Large intestine (tissue), 12 donors: ENCODE measurements at places on chromosomes 13 and 19.

DNA sequence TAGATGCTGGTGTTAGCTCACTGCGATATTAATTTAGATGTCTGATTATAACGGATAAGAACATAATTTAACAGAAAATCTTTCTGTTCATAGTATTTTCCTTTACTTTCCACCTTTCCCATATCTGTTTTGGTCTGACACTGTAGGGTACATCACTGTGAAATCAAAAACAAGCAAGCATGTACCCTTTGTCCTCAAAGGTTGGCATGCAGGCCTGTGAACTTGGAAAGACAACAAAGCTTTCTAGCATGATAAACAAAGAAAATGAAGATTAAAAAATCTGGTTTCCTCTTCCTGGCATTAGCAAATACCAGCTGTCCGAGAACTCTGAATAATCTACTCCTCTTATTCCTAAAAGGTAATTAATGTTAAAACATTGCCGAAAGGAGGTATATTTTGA is 31.6 kb downstream of the THSD1 start:
- no peak for DNase-seq

DNA sequence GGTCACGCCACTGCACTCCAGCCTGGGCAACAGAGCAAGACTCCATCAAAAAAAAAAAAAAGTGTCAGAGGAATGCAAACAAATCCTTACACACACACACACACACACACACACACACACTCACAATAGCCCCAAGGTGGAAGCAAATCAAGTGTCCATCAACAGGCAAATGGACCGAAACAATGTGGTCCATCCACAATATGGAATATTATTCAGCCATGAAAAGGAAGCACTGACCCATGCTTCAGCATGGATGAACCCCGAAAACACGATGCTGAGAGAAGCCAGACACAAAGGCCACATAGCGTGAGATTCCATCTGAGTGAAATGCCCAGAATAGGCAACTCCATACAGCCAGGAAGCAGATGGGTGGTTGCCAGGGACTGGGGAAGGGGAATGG is 16.5 kb upstream of the KLF2 start:
- no peak for DNase-seq

DNA sequence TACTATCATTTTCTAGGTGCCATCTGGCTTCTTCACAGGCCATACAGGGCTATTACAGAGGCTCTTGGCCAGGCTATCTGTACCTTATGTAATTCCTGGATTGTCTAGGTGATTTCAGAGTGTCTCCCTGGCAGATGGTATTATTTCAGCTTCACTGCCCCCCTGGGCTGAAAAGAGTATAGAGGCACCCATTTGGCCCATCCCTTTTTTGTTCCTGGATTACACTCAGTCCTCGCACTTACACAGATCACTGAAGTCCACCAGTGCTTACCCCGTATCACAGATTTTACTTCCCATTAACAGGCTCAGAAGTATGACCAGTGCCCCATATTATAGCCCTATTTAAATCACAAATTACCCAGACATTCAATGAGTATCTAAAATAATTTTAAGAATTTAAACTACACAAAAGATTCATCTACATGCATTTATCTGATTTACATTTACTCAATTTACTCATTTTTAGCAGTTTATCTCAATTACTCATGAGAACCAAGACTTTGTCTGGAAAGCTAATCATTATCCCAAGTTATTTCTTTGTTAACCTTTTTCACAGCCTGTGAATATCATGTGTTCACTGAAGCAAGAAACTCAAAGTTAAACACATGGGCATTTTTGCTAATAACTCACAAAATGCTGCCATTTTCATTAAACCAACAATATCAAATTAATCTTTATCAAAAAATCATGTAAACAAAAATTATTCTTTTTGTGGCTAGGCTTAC is 121.0 kb downstream of the PCDH20 start:
- DNase-seq, result no peak

DNA sequence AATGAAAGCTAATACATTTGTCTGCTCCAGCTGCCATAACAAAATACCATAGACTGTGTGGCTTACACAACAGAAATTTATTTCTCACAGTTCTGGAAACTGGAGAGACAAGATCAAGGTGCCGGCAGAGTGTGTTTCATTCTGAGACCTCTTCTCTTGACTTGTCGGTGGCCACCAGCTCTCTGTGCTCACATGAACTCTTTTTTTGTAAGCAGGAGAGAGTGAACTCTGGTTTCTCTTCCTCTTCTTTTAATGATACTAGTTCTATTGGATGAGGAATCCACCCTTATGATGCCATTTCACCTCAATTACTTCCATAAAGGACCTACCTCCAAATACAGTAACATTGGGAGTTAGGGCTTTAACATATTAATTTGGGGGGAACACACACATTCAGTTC is 11.7 kb downstream of the KCTD12 start:
- DNase-seq, result no peak

DNA sequence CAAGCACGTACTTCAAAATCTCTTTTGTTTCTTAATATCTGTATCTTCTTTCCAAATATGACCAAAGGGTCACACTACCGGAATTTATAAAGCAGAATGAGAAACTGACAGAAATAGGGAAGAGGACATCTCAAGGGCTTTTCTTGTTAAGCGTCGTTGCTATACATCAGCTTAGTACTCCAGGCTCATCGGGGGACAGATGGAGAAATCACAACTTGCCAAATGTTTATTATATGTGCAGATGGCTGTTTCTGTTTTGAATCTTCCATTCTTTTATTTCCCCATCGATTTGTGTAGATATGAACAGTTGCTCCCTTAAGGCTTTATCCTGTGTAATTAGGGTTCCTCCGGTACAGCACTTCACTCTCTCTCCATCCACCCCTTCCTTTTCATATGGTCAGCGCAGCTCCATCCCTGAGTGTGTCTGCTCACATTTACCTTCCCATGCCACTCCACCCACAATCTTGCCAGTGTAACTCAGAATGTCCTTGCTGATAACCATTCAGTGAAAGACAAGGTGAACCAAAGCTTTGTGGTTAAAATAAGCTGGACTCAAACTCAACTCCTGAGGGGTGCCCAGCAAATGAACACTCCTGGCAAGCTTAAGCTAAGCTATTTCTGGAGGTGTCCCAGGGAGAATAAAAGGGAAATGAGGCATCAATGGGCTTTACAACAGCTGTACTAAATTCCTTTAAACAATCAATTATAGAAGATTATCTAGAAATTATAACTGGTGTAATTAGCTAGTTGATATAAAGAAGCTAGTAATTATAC is 51.3 kb downstream of the TBC1D4 start:
- no peak for DNase-seq

DNA sequence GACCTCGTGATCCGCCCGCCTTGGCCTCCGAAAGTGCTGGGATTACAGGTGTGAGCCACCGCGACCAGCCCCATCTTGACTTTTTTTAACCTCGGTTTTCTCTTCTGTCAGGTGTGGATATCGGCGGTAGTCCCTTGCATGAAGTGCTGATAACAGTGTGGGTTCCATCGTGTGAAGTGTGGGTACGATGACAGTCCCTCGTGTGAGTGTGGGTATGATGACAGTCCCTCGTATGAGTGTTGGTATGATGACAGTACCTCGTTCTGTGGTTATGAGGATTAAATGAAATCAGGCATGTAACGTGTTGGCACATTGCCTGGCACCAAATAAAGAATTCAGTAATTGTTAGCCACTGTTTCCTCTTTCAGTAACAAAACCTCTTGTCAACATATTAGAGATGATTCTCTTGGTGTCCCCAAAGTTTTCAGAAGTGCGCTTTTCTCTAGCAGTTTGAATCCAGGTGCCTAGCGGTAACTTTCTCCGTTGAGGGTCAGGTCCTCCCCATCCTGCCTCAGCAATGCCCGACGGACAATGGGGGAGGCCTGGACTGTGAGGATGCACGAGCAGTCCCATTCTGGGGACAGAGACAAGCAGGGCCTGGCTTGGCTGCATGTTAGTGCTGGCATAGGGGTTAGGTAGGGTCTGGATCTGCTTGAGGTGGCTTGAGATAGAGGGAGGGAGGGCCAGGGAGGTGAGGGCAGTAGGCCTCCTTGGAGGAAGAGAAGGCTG is 15.3 kb downstream of the GATAD2A start:
- no peak for DNase-seq

DNA sequence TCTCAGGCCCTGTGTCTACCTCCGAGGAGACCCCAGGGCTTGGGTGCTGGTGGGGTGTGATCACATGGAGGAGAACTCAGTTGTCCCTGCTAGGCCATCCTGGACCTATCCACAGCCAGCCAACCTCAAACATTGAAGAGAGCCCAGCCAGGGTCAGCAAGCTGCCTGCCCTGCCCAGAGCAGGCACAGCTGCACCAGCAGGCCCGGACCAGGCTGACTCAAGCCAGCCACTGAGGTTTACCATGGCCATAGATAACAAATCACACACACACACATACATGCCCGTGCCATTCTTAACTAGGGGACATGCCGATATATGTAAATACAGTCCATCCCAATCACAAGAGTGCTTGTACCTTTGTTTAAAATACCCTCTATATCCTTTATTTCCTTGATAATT is 8.1 kb downstream of the ARHGEF7 start:
- no peak for DNase-seq

DNA sequence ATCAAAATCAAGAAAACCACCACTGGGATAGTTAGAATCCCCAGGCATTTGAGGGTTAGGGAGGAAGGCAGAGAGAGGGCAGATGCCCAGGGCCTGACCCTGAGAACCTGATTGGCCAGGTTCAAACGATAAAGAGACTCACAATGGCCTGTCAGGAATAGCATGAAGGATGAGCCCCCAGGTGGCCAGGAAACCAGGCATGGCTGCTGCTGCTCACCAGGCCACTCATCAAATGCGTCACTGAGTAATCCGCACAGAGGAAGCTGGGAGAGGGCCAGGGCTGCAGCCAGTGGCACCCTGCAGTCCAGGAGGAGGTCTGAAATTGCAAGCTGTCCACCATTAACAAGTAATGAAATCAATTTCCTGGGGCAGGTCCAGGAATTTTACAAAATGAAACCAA is 111.3 kb downstream of the KATNAL1 start:
- DNase-seq, result no peak

- DNase-seq, result no peak
These were observed 683.1 kb downstream of the DIAPH3 start for GRCh38 chr13:59480396-59481259.

DNA sequence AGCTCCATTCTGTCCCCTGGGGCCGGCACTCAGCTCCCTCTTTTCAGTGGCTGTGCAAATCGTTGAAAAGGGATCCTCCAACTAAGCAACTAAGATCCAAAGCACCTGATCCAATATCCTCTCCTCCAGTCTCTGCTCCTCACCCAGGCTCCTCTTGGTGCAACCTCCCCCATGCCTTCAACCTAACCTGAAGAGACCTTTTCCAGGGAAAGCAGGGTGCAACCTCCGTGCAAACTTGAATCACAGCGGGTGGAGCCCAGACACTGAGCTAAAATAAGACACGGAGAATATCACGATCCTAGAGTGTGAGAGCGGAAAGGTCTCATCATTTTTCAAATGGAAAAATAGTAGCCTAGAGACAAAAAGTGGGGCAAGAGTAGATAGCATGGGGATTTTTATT is 8.3 kb downstream of the CACNG7 start:
- DNase-seq, result no peak

GRCh38 chr13:39597838-39598237 is 5.2 kb downstream of the LHFPL6 start:
- DNase-seq, result no peak

DNA sequence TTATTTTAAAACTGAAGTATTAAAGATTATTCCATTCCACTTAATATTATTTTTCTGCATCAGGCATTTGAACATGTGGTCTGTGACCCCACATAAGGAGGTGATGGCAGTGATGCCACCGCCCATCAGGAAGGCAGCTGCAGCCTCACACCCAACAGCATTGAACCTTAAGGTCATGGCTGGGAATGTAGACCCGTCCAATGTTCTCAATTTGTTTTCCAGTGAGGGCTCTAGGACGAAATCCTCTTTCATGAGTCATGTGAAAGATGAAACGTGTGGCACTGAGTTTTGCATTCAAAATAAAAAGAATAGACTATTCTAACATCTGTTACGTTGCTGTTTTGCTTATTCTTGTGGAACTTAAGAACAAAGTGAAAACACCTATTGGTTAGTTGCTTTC is 74.5 kb upstream of the ANKRD10 start:
- DNase-seq, result no peak

- DNase-seq, result peak; percentile 52
These were observed 2.7 kb upstream of the SNAPC2 start for GRCh38 chr19:7917267-7918061.

- no peak for DNase-seq
These were observed 34.7 kb upstream of the IRS2 start for GRCh38 chr13:109821103-109821502.

DNA sequence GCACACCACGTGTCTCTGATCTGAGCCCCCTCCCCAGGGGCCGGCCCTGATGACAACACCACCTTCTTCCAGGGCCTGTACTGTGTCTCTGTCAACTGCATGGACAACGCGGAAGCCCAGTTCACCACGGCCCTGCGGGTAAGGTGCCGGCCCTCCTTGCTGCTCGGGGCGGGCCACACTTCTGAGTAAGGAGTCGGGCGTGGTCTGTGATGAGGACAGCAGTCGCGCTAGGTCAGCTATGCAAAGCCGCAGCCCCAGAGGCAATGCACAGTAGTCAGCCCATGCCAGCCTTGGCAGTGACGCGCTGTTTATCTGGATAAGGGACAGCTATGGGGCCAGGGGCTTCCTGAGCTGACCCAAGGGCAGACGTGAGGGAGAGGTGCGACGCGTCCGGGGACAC is 24.6 kb downstream of the MAU2 start:
- no peak for DNase-seq

- no peak for DNase-seq
These were observed 203.8 kb downstream of the GPC6 start for GRCh38 chr13:93430381-93430780.

DNA sequence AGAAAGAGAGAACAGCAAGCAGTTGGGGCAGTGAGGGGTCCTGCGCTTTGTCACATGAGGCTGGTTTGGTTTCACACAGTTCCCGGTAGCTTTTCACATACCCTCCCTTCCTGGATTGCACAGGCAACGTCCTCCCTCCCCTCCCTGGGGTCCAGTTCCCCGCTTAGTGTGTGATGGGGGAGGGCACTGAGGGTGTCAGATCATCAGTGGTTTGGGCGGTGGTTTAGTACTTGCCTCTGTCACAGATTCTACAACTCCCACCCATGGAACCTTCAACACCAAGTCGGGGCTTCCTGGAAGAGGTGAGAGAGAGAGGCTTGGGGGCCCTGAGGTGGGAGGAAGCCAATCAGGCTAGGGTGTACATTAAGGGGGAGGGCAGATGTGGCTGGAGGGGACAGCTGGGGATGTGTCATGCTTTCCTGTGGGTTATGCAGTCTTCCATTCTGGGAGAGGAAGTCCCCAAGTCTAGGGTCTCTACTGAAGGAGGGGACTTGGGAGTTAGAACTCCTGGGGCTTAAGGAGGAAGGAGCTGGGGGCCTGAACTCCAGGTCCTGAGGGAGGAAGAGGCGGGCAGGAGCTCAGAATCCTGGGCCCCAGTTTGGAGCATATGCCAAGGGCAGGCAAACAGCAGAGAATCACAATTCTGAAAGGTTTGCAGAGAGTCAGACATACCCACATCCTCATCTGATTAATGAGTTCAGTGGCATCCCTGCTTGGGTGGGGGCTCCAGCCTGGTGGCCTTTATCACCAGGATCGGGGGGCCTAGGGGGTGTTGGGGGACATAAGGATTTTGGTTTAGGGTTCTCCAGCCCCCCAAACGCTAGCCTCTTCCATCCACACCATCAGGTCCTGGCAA is at the start of gene NKG7:
Gene NKG7, minus strand, starts transcription at position 6 of the 856 bp plus-strand sequence. CDS start 119 bp downstream, outside the sequence.
- DNase-seq, result no peak

- DNase-seq, result no peak
These were observed 525.3 kb downstream of the DIAPH3 start for GRCh38 chr13:59638404-59638803.

- no peak for DNase-seq
These were observed 94.0 kb downstream of the PTPRS start for GRCh38 chr19:5246554-5247155.

- DNase-seq, result no peak
These were observed 3.3 kb upstream of the ADGRE5 start for GRCh38 chr19:14377883-14378328.
